T-helper 2 cell treated with Interferon-gamma antibody and Interleukin-4, amounts not matched to agents 5 μg/mL and 100 μg/mL, for 36 hours (primary cell): ENCODE measurements at places on chromosomes 2 and 18.

DNA sequence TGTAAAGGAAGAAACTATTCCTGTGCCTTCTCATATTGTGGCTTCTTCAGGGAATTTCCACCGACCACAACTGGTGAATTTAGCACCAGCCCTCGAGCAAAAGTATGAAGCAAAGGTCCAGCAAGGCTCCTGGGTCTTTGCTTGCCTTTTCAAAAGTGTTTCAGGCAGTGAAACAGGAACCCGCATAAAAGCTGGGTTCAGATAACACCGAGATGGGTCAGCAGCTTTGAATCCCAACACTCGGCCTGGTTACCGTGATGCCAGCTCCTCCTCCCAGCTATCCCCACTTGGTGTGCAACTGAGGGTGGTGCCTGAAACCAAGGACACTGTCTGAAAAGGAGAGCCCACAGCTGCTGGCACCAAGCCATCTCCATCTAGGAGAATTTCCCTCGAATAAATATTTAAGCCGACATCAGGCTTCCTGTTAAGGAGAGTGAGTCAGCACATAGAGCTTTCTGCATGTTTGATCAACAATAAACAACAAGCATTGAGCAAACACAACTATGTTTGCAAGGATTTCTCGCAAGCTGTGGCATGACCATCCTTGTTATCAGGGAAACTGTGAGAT is 69.5 kb downstream of the ANTXR1 start:
- no peak overlapping the region for H3K4me3 ChIP-seq
- no peaks in the 10 kb centered on the region for H3K36me3 ChIP-seq
- peaks cover 30% of the 10 kb centered on the region for H3K27me3 ChIP-seq
- H3K4me1 ChIP-seq: no peaks in the 10 kb centered on the region

GRCh38 chr2:237271698-237272652 is 142.0 kb downstream of the COL6A3 start:
- no peaks in the 10 kb centered on the region for H3K4me1 ChIP-seq
- no peak overlapping the region for H3K4me3 ChIP-seq
- DNase-seq: no peak
- H3K36me3 ChIP-seq: no peaks in the 10 kb centered on the region
- no peak overlapping the region for H3K27ac ChIP-seq
- H3K27me3 ChIP-seq: peaks cover 9% of the 10 kb centered on the region

DNA sequence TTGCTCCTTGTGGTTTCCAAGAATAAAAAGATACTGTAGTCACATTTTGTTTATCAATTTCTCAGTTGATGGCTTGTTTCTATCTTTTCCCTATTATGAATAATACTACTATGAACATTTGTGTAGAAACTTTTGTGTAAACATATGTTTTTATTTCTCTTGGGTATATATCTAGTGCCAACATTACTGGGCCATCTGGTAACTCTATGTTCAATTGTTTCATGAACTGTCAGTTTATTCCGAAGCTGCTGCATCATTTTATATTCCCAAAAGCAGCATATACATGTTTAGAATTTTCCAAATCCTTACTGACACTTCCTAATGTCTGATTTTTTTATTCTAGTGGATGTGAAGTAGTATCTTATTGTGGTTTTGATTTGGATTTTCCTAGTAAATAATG is 737.6 kb upstream of the TMEFF2 start:
- H3K36me3 ChIP-seq: no peaks in the 10 kb centered on the region
- H3K27me3 ChIP-seq: no peaks in the 10 kb centered on the region
- no peak overlapping the region for H3K4me3 ChIP-seq
- H3K4me1 ChIP-seq: no peaks in the 10 kb centered on the region

DNA sequence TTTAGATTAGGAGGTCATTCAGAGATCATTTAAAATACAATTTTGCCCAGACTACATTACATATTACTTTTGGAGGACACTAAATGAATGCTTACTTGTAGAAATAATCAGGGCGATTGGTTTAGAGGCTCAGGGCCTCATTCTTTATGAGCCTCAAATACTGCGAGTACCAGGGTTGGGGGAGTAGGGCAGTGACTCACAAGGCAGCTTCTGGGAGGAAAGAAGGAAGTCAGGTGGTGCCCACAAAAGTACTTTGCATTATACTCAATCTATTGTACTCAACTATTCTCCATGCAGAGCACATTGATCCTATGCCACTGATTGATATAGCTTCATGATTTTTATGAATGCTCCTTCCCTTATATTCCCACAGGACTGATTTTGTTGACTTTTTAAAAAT is 166.9 kb downstream of the SOCS6 start:
- no peaks in the 10 kb centered on the region for H3K27me3 ChIP-seq
- no peaks in the 10 kb centered on the region for H3K4me1 ChIP-seq
- no peaks in the 10 kb centered on the region for H3K36me3 ChIP-seq
- H3K27ac ChIP-seq: no peak overlapping the region
- H3K4me3 ChIP-seq: no peak overlapping the region

DNA sequence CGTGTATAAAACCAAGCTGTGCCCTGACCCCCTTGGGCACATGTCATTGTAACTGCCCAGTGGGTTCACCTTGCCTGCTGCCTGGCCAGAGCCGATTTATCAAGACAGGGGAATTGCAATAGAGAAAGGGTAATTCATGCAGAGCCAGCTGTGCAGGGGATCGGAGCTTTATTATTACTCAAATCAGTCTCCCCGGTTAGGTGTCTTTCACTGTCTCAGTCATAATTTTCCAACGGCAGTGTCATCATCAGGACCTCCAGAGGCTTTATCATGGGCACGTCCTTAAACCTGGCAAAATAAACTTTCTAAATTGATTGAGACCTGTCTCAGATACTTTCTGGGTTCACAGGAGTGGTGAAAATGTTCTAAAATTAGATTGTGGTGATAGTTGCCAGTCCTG is 29.6 kb upstream of the PGAP1 start:
- H3K27ac ChIP-seq: no peak overlapping the region
- peaks cover 3% of the 10 kb centered on the region for H3K4me1 ChIP-seq
- no peaks in the 10 kb centered on the region for H3K27me3 ChIP-seq
- H3K36me3 ChIP-seq: peaks cover 3% of the 10 kb centered on the region

GRCh38 chr2:109203246-109204011 is 74.4 kb downstream of the SH3RF3 start:
- DNase-seq: no peak
- H3K4me3 ChIP-seq: no peak overlapping the region
- H3K4me1 ChIP-seq: peaks cover 3% of the 10 kb centered on the region
- no peak overlapping the region for H3K27ac ChIP-seq

DNA sequence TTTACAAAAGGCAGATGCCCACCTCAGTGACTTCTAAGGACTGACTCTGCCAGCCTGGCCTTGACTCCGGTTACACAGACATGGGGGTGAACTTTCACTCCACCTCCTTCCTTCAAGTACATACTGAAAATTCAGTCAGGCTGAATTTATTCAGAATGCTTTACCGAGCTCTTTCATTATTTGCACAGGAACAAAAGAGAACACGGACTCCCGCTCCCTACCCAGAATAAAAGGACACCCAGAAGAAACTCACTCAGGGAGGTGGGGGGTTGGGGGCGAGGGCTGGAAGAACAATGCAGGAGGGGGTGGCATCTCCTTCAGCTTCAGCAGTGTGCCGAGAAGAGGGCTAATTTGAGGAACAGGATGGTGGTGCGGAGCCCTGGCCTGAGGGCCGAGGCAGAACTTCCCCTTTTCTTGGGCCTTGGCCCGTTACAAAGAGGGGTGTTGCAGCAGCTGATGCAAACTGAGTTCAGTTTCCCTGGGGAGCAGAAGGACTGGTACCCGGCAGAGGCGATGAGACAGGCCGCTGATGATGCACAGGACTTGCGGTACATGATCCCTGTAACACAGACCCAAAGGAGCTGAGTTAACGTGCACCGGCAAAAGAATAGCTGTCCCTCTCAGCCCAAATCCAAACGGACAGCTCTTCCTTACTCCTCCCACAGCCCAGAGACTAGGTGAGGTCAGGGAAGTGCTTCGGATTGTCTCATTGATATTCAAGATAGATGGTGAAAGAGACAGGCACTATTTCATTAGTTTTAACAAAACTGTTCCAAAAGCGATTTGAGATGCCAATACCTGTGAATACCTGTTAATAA is 24.1 kb downstream of the LYPD1 start:
- no peak overlapping the region for H3K27ac ChIP-seq
- H3K4me3 ChIP-seq: no peak overlapping the region
- H3K27me3 ChIP-seq: no peaks in the 10 kb centered on the region
- DNase-seq: no peak

- no peak for DNase-seq
- H3K27ac ChIP-seq: no peak overlapping the region
- peaks cover 2% of the 10 kb centered on the region for H3K36me3 ChIP-seq
Observed at GRCh38 chr2:101972621-101973434, 18.9 kb upstream of the IL1R2 start.

- no peak overlapping the region for H3K4me3 ChIP-seq
- DNase-seq: no peak
- H3K4me1 ChIP-seq: peaks cover 40% of the 10 kb centered on the region
Observed at GRCh38 chr2:65361623-65362022, 70.8 kb downstream of the SPRED2 start.

- H3K27ac ChIP-seq: no peak overlapping the region
- no peak overlapping the region for H3K4me3 ChIP-seq
- no peak for DNase-seq
- no peaks in the 10 kb centered on the region for H3K27me3 ChIP-seq
- H3K4me1 ChIP-seq: peaks cover 2% of the 10 kb centered on the region
Observed at GRCh38 chr2:55109219-55109891, 59.1 kb upstream of the RTN4 start.

GRCh38 chr2:105954891-105955290 is 210.2 kb downstream of the NCK2 start:
- DNase-seq: no peak
- H3K4me1 ChIP-seq: peaks cover 10% of the 10 kb centered on the region
- H3K27me3 ChIP-seq: peaks cover 9% of the 10 kb centered on the region
- H3K4me3 ChIP-seq: no peak overlapping the region
- H3K27ac ChIP-seq: no peak overlapping the region

DNA sequence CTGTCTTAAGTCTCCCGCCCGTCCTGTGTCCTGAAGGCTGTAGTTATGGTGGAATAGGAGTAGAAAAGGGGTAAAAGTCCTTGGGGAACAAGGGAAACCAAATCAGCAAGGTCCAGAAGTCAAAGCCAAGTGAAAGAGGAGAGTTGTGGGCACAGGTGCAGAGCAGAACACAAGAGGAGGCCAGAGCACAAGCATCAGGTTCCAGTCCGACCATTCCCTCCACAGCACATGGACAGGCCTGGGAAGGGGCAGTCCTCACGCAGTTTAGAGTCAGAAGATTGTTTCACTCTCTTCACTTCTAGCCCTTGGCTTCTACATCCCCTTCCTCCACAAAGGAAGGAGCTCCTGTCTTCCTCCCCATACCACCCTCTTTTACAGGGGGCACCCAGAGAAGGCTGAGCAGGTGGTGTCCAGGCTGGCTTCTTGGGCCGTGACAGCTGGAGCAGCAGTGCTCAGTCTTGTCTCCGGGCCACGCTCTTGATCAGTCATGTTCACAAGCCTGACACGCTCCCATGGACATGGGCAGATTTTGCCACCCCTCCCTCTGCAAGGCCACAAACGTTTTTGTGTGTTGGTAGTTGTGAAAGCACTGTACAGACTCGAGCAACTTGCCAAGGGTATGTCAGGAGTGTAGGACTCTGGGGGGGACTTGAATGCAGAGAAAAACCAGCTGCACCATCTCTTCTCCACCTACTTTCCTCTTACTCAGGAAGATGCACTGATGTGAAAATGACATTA is 138.5 kb upstream of the DAPL1 start:
- H3K36me3 ChIP-seq: no peaks in the 10 kb centered on the region
- no peaks in the 10 kb centered on the region for H3K4me1 ChIP-seq
- DNase-seq: no peak
- H3K27me3 ChIP-seq: no peaks in the 10 kb centered on the region

DNA sequence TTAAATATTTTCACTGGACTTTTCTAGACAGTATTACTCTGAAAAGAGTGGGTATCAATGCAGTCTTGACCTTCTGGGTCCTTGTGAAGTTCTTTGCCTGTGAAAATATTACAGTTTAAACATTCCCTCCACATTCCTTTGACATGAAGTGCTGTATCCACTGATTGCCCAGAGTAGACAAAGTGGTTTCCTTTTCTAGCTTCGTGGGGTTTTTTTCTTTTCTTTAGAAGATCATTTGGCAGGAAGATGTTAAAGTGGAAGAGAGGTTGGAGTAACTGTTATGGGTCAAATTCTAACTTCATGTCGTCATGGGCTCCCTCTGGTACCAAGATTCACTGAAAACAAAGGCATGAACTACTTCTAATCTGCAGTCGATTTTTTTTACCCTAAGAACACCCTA is 496.9 kb downstream of the EPHA4 start:
- DNase-seq: no peak
- H3K4me3 ChIP-seq: no peak overlapping the region
- no peaks in the 10 kb centered on the region for H3K27me3 ChIP-seq
- no peak overlapping the region for H3K27ac ChIP-seq
- H3K4me1 ChIP-seq: no peaks in the 10 kb centered on the region
- H3K36me3 ChIP-seq: no peaks in the 10 kb centered on the region

GRCh38 chr2:159982270-159982669 is 80.1 kb downstream of the PLA2R1 start:
- no peaks in the 10 kb centered on the region for H3K36me3 ChIP-seq
- no peak overlapping the region for H3K4me3 ChIP-seq
- peaks cover 23% of the 10 kb centered on the region for H3K27me3 ChIP-seq
- no peaks in the 10 kb centered on the region for H3K4me1 ChIP-seq
- H3K27ac ChIP-seq: no peak overlapping the region
- DNase-seq: no peak

- no peak overlapping the region for H3K4me3 ChIP-seq
- H3K36me3 ChIP-seq: no peaks in the 10 kb centered on the region
- no peak overlapping the region for H3K27ac ChIP-seq
- DNase-seq: no peak
- peaks cover 12% of the 10 kb centered on the region for H3K4me1 ChIP-seq
Observed at GRCh38 chr18:23877371-23877770, 137.2 kb upstream of the TTC39C start.

DNA sequence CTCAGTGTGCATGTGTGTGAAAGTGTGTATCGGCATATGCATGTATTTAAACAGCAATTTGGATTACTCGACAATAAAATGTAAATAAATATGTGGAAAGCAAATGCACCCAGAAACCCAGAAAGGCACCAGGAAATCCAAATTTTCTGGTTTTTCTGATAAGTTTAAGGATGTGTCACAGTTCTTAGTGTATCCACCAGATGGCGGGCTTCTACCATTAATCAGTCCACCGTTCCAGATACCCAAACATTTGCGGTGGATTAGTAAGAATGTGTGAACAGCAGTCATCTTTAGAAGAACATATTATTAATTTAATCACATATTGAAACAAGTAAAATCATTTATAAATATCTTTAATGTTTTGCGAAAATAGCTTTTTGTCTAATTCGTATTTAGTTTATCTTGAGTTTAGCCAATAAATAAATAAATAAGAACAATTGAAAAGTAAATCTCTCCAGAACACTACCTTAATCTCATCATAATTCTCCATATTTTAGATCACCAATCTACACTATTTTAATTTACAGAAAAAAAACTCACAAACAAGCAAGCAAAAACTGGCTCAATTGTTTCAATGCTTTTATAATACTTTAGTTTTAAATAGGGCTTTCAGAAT is 298.9 kb downstream of the DSEL start:
- peak; percentile 12 for DNase-seq
- H3K4me1 ChIP-seq: no peaks in the 10 kb centered on the region
- H3K27ac ChIP-seq: no peak overlapping the region
- no peaks in the 10 kb centered on the region for H3K36me3 ChIP-seq
- H3K27me3 ChIP-seq: no peaks in the 10 kb centered on the region
- no peak overlapping the region for H3K4me3 ChIP-seq
